Activated CD8-positive, alpha-beta memory T cell treated with anti-CD3 and anti-CD28 coated beads, Interleukin-2, amount 10 ng/mL, durations not matched to agents 7 days and 5 days (primary cell): ENCODE measurements at places on chromosomes 1 and 21. TPM values are rescaled to one million over a fixed set of nuclear protein-coding genes. Genes with fewer than 3 reads are reported as not detected.

TNFRSF25 gene
- 54.3 TPM for total RNA-seq

TDRD5 gene
- not detected for total RNA-seq

BTF3L4 gene
- total RNA-seq, result 31.5 TPM

HAO2 gene
- total RNA-seq, result not detected

TRIM67 gene
- total RNA-seq, result not detected

ZNF648 gene
- total RNA-seq, result not detected

SPATA21 gene
- total RNA-seq, result not detected
